Kidney (tissue), 22 donors: ENCODE measurements at places on chromosomes 16 and 17. TPM values are rescaled to one million over a fixed set of nuclear protein-coding genes. Genes with fewer than 3 reads are reported as not detected.
A peak's percentile ranks its signal among the peaks of the same experiment; 100 is the strongest.

PTGES3L gene
- 1.2 TPM for polyA plus RNA-seq

WNT3 gene
- polyA plus RNA-seq, result 1.3 TPM

GDPD3 gene
- 17.7 TPM for polyA plus RNA-seq

MFSD6L gene
- polyA plus RNA-seq, result 3.1 TPM

LUC7L gene
- 56.3 TPM for polyA plus RNA-seq

SCARF1 gene
- polyA plus RNA-seq, result 7.0 TPM

MYO1D gene
- polyA plus RNA-seq, result 21.1 TPM

KCNH4 gene
- polyA plus RNA-seq, result not detected

CA4 gene
- polyA plus RNA-seq, result 102 TPM

GP1BA gene
- not detected for polyA plus RNA-seq

PPM1D gene
- polyA plus RNA-seq, result 4.5 TPM

- H3K4me1 ChIP-seq, result no peaks in the 10 kb centered on the region
- DNase-seq, result no peak
Measured at GRCh38 chr16:87150262-87150661, 166.9 kb downstream of the C16orf95 start.

DNA sequence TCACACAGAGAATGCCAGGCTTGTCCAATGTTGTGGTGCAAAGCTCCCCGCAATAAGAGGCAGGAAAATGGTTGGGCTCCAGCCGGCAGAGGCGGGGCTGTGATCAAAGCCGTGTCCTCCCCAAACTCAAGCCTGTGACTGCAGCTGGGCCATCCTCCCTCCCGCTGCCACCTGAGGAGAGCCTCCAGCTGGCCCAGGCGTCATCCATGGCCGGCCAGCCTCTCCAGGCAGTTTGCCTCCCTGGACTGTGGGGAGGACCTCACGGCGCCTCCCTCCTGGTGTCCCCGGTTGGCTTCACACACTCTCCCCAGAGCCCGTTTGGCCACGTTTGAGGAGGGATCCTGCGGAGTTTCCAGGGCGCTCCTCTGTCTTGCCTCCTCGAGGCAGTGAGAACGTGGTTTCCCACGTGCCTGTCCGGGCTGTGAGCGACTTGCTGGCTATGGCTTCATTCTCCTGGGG, 134.1 kb downstream of the IRF8 start:
- no peaks in the 10 kb centered on the region for H3K4me1 ChIP-seq
- no peak overlapping the region for H3K27ac ChIP-seq
- H3K4me3 ChIP-seq, result no peak overlapping the region
- no peaks in the 10 kb centered on the region for H3K36me3 ChIP-seq
- no peaks in the 10 kb centered on the region for H3K27me3 ChIP-seq

DNA sequence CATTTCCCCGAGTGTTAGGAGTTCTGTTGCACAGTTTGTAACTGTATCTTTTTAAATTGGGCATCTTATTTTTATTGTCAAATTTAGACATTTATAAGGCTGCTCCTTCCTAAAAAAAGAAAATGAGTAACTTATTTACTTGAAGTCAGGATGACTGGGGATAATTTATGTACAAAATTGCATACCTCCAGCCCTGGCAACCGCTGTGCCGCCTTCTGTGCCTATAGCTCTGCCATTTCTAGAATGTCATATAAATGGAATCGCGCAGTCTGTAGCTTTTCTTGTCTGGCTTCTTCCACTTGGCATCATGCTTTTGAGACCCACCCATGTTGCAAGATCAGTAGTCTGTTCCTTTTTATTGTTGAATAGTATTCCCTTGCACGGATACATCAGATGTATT, 29.0 kb upstream of the GAA start:
- DNase-seq, result peak; percentile 8
- H3K4me1 ChIP-seq, result peaks cover 8% of the 10 kb centered on the region
- no peak overlapping the region for H3K4me3 ChIP-seq
- H3K36me3 ChIP-seq, result no peaks in the 10 kb centered on the region
- H3K27me3 ChIP-seq, result no peaks in the 10 kb centered on the region

- H3K4me1 ChIP-seq, result peaks cover 47% of the 10 kb centered on the region
- no peak overlapping the region for H3K4me3 ChIP-seq
- H3K36me3 ChIP-seq, result peaks cover 21% of the 10 kb centered on the region
- H3K27me3 ChIP-seq, result no peaks in the 10 kb centered on the region
Measured at GRCh38 chr16:57788252-57788841, 13.9 kb downstream of the KIFC3 start.

DNA sequence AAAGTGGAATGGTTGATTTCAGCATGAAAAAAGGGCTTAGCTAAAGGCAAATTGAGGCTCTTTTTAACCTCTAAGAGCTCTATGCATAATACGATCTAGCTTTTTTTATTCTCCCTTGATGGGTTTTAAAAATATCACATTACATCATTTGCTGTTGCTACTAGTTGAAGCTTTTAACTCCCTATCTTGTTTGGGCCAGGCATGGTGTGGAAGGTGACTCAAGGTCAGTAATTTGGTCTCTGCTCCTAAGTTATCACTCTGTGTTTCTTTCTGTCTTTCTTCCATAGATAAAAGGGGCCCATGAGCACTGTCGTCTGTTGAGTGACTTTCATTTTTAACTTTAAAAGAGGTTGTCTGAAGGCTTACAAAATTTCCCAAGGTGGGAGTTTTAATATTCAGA, 58.1 kb upstream of the GOT2 start:
- H3K27ac ChIP-seq, result no peak overlapping the region
- H3K4me3 ChIP-seq, result no peak overlapping the region
- no peaks in the 10 kb centered on the region for H3K4me1 ChIP-seq
- no peaks in the 10 kb centered on the region for H3K27me3 ChIP-seq
- no peak for DNase-seq

DNA sequence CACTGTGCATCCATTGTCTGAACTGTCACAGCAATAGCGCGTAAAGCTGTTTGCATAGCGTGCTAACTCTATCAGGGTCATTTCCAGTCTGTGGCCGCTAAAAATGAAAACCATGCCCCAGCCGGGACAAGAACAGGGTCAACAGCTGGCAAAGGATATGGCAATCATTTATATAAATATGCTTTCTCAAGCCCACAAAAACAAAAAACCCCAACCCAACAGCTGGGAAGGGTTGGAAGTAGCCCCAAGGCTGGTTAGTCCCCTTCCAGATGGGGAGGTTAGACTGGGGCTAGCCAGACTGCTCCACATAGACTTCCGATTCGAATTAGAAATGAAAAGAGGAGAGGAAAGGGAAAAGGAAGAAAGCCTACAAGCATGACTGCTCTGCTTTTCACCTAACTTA, 203.3 kb upstream of the TBX2 start:
- no peaks in the 10 kb centered on the region for H3K36me3 ChIP-seq
- no peak overlapping the region for H3K4me3 ChIP-seq
- no peak overlapping the region for H3K27ac ChIP-seq
- H3K4me1 ChIP-seq, result peaks cover 7% of the 10 kb centered on the region
- H3K27me3 ChIP-seq, result no peaks in the 10 kb centered on the region

GRCh38 chr17:13952009-13952750, 117.1 kb upstream of the COX10 start:
- no peaks in the 10 kb centered on the region for H3K4me1 ChIP-seq
- H3K27ac ChIP-seq, result no peak overlapping the region
- no peak overlapping the region for H3K4me3 ChIP-seq

- H3K4me1 ChIP-seq, result peaks cover 9% of the 10 kb centered on the region
- no peaks in the 10 kb centered on the region for H3K36me3 ChIP-seq
- no peak overlapping the region for H3K27ac ChIP-seq
- H3K4me3 ChIP-seq, result no peak overlapping the region
- no peaks in the 10 kb centered on the region for H3K27me3 ChIP-seq
Measured at GRCh38 chr16:4337540-4338088, 13.5 kb downstream of the PAM16 start.

GRCh38 chr16:84806256-84806889, 13.4 kb upstream of the CRISPLD2 start:
- H3K27me3 ChIP-seq, result no peaks in the 10 kb centered on the region
- no peaks in the 10 kb centered on the region for H3K4me1 ChIP-seq
- no peak overlapping the region for H3K27ac ChIP-seq
- no peak overlapping the region for H3K4me3 ChIP-seq
- DNase-seq, result no peak

GRCh38 chr17:6097005-6097279, 26.8 kb downstream of the WSCD1 start:
- DNase-seq, result no peak
- H3K36me3 ChIP-seq, result no peaks in the 10 kb centered on the region
- H3K27ac ChIP-seq, result no peak overlapping the region
- H3K4me3 ChIP-seq, result no peak overlapping the region
- no peaks in the 10 kb centered on the region for H3K27me3 ChIP-seq

GRCh38 chr17:65403626-65404025, 157.8 kb downstream of the AXIN2 start:
- H3K4me1 ChIP-seq, result no peaks in the 10 kb centered on the region
- H3K36me3 ChIP-seq, result no peaks in the 10 kb centered on the region
- H3K4me3 ChIP-seq, result no peak overlapping the region
- no peak overlapping the region for H3K27ac ChIP-seq
- DNase-seq, result no peak

GRCh38 chr17:38799501-38800236, at the start of gene PIP4K2B:
Gene PIP4K2B (minus strand): TSS chr17:38799556. CDS start chr17:38799424, 132 bp downstream.
- peaks cover 29% of the 10 kb centered on the region for H3K36me3 ChIP-seq
- peak within 1 kb of the TSS; percentile 78 for H3K4me3 ChIP-seq
- DNase-seq, result peak; percentile 99
- peak within 1 kb of the TSS; percentile 98 for H3K27ac ChIP-seq

DNA sequence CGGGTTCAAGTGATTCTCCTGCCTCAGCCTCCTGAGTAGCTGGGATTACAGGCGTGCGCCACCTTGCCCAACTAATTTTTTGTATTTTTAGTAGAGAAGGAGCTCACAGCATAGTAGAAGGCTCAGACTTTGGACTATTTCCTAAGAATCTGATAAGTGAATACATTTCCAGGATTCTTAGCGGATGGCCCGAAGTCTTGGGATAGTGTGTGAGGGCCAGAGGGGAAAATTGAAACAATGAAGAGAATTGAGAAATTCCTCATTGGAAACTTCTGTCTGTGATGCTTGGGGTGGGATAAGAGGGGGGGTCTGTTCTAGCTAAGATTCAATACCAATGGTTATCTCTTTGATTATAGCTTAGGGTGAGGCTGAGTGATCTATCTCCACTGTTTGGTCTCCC, 183.3 kb downstream of the MSI2 start:
- no peaks in the 10 kb centered on the region for H3K27me3 ChIP-seq
- peaks cover 15% of the 10 kb centered on the region for H3K4me1 ChIP-seq
- H3K4me3 ChIP-seq, result no peak overlapping the region
- peak overlapping the region; percentile 92 for H3K27ac ChIP-seq

DNA sequence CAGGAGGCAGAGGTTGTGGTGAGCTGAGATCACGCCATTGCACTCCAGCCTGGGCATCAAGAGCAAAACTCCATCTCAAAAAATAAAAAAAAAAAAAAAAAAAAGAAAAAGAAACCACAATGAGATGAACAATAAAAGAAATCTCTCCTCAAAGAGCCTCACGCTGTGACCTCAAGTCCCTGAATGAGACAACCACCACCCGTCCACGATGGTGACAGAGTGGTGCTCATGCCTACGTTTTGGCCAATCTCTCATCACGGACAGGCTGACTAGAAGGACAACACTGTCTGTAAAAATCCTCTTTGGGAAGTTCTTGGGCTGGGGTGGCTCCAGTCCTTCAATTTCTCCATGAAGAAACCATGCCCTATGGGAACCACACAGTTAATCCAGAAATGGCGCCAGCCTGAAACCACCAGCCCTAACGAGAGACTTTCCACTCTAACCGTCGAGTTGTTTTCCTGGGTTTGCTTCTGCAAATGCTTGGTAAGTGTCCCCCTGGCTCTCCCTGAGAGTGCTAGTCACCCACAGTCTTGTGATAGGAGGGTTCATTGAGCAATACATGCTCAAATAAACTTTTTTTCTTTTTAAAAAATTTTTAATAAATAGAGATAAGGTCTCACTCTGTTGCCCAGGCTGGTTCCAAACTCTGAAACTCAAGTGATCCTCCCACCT, 15.0 kb upstream of the PRSS27 start:
- H3K27me3 ChIP-seq, result no peaks in the 10 kb centered on the region
- no peaks in the 10 kb centered on the region for H3K4me1 ChIP-seq
- DNase-seq, result no peak
- H3K36me3 ChIP-seq, result no peaks in the 10 kb centered on the region
- H3K4me3 ChIP-seq, result no peak overlapping the region

DNA sequence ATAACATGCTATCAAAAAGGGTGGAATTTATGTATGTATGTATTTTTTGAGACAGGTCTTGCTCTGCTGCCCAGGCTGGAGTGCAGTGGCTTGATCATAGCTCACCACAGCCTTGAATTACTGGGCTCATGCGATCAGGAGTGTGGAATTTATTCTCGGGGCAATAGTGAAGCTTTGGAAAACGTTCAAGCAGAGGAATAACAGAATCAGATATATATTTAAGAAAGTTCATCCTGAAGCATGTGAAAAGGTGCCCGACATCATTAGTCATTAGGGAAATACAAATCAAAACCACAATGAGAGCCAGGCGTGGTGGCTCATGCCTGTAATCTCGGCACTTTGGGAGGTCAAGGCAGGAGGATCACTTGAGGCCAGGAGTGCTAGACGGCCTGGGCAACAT, 7.7 kb upstream of the ITGAE start:
- no peaks in the 10 kb centered on the region for H3K27me3 ChIP-seq
- no peak overlapping the region for H3K4me3 ChIP-seq
- no peaks in the 10 kb centered on the region for H3K4me1 ChIP-seq
- no peak for DNase-seq
- H3K36me3 ChIP-seq, result peaks cover 6% of the 10 kb centered on the region

- no peak overlapping the region for H3K4me3 ChIP-seq
- no peaks in the 10 kb centered on the region for H3K4me1 ChIP-seq
- H3K27ac ChIP-seq, result no peak overlapping the region
- peak; percentile 16 for DNase-seq
- H3K36me3 ChIP-seq, result no peaks in the 10 kb centered on the region
Measured at GRCh38 chr17:33120103-33120502, 128.5 kb downstream of the SPACA3 start.

GRCh38 chr17:27336184-27336583, 42.3 kb downstream of the WSB1 start:
- DNase-seq, result no peak
- H3K4me1 ChIP-seq, result no peaks in the 10 kb centered on the region
- H3K4me3 ChIP-seq, result no peak overlapping the region
- no peaks in the 10 kb centered on the region for H3K27me3 ChIP-seq
- no peak overlapping the region for H3K27ac ChIP-seq
